Activated CD4-positive, alpha-beta memory T cell treated with anti-CD3 and anti-CD28 coated beads, Interleukin-2, amount 10 ng/mL, durations not matched to agents 7 days and 5 days (primary cell): ENCODE measurements at places on chromosomes 7 and 10. TPM values are rescaled to one million over a fixed set of nuclear protein-coding genes. Genes with fewer than 3 reads are reported as not detected.

DNA sequence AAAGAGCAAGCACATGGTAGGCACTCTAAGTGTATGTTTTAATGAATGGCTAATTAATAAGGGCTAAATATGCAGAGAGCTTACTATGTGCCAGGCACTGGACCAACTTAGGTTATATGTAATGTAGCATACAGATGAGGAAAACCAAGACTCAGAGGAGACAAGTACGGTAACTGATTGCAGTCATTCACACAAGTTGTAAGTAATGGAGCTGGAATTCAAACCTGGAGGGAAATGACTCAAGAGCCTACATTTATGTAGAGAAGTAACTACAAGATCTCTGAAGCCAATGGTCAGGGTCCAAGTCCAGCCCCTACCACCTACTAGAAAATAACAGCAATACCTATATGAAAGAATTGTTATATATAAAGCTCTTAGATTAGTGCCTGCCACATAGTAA, 97.3 kb upstream of the KCNIP2 start:
- peaks cover 30% of the 10 kb centered on the region for H3K36me3 ChIP-seq
- H3K27ac ChIP-seq: no peak overlapping the region
- no peaks in the 10 kb centered on the region for H3K27me3 ChIP-seq
- H3K4me3 ChIP-seq: no peak overlapping the region
- no peaks in the 10 kb centered on the region for H3K4me1 ChIP-seq

DNA sequence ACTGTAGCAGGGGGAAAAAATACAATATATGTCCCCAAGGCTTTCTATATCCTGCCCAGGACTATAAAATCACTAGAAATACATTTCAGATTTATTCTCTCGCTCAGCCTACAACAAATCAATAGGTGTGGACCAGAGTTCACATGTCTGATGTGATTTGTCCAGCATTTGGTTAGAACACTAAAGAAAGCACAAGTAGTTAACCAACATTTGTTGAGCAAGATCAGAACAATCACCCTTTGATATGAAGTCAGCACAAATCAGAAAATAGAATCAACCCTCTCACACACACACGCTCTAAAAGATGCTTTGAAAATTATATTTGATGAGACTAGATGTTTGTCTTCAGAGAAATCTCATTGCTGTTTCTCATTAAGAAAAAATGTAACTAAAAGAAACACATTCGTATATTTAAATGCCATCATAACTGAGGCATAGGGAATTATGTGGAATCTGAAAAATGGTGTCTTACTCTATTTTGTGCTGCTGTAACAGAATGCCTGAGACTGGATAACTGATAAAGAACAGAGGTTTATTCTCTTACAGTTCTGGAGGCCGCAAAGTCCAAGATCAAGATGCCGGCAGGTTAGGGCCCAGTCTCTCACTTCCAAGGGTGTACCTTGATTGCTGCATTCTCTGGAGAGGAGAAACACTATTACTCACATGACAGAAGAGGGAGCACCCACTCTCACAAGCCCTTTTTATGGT, 10.5 kb downstream of the AKR1D1 start:
- no peaks in the 10 kb centered on the region for H3K36me3 ChIP-seq
- DNase-seq: no peak
- no peak overlapping the region for H3K27ac ChIP-seq
- no peaks in the 10 kb centered on the region for H3K4me1 ChIP-seq
- no peak overlapping the region for H3K4me3 ChIP-seq

GRCh38 chr7:17134786-17135185, 163.7 kb upstream of the AHR start:
- H3K4me1 ChIP-seq: peaks cover 60% of the 10 kb centered on the region
- peaks cover 12% of the 10 kb centered on the region for H3K36me3 ChIP-seq
- no peaks in the 10 kb centered on the region for H3K27me3 ChIP-seq

The TAS2R60 gene
- not detected for total RNA-seq

The PMPCB gene
- total RNA-seq: 63.9 TPM

The DLX5 gene
- not detected for total RNA-seq
